Fibroblast of skin of back (primary cell): ENCODE measurements at places on chromosomes 16 and 17.

DNA sequence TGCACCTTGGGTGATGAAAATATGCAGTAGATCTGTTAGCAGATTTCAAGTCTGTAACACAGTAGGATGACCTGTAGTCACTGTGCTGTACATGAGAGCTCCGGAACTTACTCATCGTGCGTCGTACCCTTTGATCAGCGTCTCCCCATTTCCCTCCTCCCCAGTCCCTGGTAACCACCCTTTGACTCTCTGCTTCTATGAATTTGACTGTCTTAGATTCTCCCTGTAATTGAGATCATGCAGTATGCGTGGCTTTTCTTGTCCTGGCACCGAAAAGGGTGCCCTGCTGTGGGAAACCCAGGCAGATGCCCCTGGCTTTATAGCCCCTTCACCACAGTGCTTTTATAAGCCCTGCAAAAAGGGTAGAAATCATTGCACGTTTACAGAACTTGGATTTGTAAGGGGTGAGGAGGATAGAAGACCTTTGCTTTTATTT, 20.5 kb downstream of the CLEC16A start:
- DNase-seq, result no peak

- no peak for DNase-seq
These were observed 43.3 kb downstream of the GRIN2A start for GRCh38 chr16:10138881-10139280.

DNA sequence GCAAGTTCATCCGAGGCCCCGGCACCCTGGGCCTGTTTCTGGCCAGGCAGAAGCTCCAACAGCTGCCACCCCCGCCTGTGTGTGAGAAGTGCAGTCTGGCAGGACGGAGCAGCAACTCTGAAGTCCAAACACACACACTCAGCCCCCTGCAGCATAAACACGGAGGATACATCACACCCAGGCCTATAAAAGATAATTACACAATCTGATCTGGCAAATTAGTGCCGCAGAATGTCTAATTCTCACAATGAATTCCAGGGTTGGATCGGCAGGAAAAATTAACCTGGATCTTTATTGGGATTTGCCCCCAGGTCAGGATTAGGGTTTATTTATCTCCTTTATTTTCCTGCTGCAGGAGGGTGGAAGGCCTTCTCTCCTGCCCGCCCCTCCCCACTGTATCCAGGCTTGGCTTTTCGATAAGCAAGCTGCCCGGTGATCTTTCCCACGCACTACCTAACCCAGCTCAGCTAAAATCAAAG, 311.4 kb downstream of the SOX9 start:
- DNase-seq, result no peak

- no peak for DNase-seq
These were observed 34.3 kb upstream of the ATP2C2 start for GRCh38 chr16:84334058-84334457.

DNA sequence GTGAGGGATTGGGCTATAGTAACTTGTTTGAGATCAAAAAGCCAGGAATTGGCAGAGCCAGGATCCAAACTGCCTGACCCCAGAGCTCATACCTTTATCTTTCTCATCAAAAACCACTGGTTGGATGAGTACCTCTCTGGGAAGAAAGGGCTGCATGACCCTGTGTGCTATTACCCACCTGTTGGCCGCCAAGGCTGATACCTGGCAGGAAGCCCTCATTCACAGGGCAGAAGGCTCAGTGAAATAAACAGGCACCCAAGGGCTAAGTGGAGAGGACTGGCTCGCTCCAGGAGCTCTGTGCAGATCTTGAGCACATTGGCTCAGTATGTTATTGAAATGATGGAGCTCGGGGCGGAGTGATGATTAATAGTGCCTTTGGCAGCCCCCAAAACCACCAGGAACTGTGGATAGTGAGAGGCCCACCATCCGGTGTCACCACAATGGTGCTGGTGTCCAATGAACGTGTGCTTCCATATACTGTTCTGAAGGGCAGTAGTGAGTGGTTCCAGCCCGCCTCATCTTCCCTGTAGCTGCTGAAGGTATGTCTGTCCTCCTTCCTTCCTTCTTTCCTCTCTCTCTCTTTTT, 197.6 kb downstream of the MSI2 start:
- no peak for DNase-seq

DNA sequence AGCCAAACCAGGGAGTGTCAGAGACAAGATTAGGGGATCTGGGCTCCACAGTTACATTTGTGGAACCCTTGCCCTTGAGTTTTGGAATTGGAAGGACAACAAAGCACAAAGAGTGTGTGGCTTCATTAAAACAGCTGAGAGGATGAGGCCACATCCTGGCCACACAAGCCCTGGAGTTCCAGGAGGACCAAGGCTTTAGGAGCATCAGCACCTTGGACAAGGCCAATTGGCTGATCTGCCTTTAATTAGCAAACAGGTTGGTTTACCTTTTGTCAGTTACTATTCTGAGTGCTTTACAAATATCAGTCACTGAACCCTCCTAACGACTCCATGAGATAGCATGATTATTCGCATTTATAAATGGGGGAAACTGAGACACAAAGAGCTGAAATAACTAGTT, 54.7 kb downstream of the SLC6A2 start:
- no peak for DNase-seq

GRCh38 chr17:63911041-63911635, at the start of gene CSHL1:
CSHL1 (minus strand) TSS chr17:63911258; CDS start chr17:63911196, 62 bp downstream.
- DNase-seq, result no peak

GRCh38 chr17:59521465-59522126, 43.8 kb upstream of the DHX40 start:
- peak; percentile 54 for DNase-seq

- no peak for DNase-seq
These were observed 3.2 kb downstream of the ZSCAN10 start for GRCh38 chr16:3095869-3096268.

GRCh38 chr16:51431517-51432241, 280.6 kb upstream of the SALL1 start:
- DNase-seq, result peak; percentile 96

DNA sequence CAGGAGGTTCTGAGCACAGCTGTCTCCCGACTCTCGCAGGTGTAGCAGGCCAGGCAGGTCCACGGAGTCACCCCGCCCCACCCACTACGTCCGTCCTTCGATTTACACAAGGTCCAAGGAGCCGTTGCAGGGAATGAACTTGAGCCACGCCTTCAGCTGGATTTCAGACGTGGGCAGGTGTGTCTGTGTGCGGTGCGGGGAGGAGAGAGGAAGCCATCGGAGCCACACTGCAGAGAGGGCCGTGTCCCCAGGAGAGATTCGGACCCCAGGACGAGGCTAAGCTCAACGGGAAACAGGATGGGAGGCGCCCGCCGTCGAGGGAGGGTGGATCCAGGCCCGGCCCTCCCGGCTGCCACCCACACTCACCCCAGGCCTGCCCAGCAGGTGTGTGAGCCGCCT, 50.3 kb downstream of the RPH3AL start:
- no peak for DNase-seq

GRCh38 chr16:2804728-2805127, 6.5 kb downstream of the PRSS41 start:
- DNase-seq, result no peak

DNA sequence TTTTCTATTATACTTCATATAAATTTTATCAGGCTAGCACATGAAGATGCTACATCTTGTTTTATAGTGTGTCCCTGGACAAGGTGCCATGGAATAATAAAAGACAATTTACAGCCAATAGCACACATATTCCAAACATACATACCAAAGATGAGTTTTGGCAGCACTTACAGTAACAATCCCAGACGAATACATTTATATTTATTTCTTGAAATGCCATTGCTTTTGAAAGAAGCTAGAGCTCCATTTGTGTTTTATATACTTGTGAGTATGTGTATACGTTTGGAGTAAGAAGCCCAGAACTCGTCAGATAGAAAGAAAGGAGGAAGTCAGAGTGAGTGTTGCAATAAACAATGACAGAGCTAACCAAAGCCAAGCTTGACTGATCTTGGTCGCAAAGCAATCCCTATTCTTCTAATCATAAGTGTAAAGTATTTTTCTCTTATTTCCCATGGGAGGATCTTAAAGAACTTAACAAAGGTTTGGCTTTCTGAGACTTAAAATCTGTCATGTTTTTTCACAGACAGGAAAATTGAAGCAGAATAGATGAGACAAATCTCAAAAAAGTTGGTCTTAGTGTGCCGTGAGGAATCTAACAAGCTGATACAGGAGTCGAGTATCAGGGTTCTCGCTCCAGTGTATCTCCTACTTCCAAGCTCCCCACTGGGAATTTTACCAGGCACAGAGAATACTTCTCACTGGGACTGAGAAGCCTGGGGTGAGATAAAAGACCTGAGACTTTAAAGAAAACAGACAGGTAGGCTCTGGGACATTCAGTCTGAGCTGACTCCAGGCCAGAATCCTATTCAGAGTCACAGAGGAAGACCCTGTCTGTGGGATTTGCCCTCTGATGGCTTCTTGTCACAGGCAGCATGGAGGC, 175.4 kb downstream of the AATF start:
- no peak for DNase-seq

DNA sequence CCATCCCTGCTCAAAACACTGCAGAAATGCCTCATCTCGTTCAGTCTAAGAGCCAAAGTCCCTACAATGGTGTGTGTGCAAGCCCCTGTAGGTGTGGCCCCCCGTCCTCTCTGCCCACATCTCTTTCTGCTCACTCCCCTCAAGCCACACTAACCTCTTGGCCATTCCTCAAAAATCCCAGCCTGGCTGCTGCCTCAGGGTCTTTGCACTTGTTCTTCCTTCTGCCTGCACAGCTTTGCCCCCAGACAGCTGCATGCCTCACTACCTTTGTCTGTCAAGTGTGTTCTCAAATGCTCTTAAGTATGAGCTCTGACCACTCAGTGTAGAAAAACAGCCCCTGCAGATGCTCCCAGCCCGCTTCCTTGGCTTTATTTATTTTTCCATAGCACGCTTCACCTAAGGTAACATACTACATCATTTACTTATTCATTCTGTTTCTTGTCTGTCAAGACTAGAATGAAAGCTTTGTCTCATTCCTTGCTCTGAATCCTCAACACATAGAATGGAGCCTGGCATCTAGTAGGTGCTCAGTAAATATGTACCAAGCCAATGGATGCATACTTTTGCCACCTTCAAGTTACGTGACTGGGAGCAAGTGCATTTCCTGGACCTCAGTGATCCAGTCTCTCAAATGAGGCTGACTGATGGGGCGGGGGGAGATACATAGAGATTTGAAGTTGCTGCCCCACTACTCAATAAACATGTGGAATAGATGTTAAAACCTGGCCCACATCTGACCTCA, 38.1 kb downstream of the RAI1 start:
- no peak for DNase-seq

- no peak for DNase-seq
These were observed 414.0 kb downstream of the SOX9 start for GRCh38 chr17:72534776-72535175.

- peak; percentile 3 for DNase-seq
These were observed 10.3 kb upstream of the TVP23A start for GRCh38 chr16:10828851-10829366.

DNA sequence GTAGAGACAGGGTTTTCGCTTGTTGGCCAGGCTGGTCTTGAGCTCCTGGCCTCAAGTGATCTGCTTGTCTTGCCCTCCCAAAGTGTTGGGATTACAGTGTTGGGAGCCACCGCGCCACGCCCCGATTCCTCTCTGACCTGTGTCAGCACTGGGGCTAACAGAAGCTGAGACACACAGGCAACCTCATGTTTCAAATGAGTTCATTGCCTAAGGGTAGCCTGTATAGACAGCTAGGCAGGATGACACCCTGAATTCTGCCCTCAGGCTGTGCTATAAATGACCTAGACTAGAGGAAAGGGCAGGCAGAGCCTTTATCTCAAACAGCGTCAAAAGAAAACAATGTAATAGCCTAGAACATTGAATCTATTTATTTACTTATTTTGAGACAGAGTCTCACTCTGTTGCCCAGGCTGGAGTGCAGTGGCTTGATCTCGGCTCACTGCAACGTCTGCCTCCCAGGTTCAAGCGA, 2.3 kb upstream of the CDK3 start:
- DNase-seq, result no peak

- DNase-seq, result no peak
These were observed 75.9 kb downstream of the TRIM37 start for GRCh38 chr17:59030811-59031210.

GRCh38 chr16:8798535-8799157, 1.0 kb downstream of the PMM2 start:
- peak; percentile 4 for DNase-seq

GRCh38 chr16:1165511-1165910, 12.6 kb downstream of the CACNA1H start:
- DNase-seq, result no peak

- DNase-seq, result no peak
These were observed 4.4 kb downstream of the CHD9NB start for GRCh38 chr16:53048139-53048915.

DNA sequence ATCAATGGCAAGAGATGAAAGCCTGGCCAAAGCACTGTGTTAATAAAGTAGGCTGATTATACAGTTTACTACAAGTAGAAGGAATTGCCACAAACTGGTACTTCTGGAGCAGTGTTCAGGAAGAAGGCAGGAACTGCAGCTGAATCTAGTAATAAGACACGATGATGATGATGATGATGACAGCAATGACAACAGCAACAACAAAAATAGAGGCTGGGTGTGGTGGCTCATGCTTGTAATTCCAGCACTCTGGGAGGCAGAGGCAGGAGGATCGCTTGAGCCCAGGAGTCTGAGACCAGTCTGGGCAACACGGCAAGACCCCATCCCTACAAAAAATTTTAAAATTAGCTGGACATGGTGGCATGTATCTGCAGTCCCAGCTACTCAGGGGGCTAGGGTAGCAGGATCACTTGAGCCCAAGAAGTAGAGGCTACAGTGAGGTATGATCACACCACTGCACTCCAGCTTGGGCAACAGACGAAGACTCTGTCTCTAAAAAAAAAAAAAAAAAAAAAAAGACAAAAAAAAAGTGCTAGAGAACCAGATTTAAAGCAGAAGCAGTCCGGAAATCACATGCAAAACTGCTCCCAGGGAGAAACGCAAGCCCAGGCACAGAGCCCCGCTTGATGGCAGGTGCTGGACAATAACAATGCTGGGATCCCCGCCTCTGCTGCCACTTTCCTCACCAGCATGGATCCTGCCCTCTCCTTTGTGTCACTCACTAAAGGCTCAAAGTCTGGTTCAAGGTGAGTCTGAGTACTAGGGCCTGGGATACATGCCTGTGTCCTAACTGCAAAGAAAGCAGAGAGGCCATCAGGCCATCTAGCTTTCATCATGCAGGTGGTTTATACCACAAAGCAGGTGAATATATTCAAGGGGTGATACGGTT, 44.8 kb downstream of the CPPED1 start:
- no peak for DNase-seq

DNA sequence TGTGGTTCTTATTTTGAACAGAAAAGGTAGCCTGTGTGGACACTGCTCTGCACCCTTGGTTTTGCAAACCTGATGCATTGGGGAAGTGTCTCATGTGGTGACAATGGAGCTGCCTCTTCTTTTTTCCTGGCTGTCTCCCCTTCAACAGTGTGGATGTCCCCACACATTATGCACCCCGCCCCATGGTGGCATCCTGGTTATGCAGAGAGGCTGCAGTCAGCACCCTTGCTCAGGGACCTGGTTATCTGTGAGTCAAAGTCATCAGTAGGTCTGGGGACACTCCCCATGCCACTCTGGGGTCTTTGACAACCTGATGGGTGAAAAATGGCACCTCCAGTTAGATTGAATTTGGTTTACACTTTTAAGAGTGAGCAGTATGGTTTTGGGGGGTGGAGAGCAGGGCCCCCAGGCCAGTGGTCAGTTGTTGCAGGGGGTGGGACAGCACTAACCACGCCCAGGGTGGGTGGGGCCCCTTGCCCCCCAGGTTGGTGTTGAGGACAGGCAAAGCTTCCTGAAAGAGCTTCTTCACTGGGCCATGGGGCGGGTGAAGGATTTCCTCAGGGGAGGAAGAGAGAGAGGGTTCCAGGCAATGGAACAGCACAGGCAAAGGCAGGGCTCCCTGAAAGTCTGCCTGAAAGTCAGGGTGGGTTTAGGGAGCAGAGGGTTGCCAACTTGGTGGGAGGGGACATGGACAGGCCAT, 24.6 kb upstream of the KCNJ12 start:
- DNase-seq, result no peak
